ENCODE measurements at places on chromosomes 5 and 9.

DNA sequence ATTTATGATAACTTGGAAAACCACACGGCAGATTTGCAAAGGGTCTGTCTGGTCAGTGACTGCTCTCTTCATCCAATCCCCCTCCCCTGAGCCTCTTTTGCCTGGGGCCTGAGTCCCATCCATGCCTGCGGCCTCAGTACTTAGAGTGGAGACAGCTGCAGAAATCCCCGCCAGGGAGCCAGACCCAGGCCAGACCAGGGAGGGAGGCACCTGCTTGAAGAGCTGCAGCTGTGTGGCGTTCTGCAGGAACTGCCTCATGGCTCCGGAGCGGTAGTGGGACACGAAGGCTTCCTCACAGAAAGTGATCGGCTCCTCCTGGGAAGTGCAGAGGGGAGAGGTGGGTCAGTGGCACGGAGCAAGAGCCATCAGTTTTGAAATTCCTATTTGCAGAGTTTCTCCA is 101.6 kb downstream of the CRB2 start:
- no peak for DNase-seq

- DNase-seq, result no peak
Measured at GRCh38 chr9:128145536-128145935, 3.7 kb upstream of the LCN2 start.

- no peak for DNase-seq
Measured at GRCh38 chr9:8514760-8515159, 715.2 kb upstream of the DMAC1 start.

DNA sequence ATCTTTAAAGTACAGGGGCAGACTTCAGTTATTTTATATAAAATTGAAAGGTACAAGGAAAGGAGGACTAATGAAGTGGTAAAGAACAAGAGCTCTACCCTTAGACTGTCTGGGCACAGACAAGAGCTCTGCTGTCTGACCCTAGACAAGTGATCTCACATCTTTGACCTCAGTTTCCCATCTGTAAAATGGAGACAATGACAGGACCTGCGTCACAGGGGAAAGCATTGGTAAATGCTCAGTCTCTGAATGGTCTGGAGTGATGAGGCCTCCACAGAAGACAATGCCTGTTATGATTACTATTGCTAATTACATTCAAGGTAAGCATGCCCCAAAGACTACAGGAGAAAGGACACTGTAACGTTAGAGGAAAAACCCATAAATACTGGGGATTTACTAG is 37.5 kb downstream of the ANKH start:
- DNase-seq, result no peak

- DNase-seq, result no peak
Measured at GRCh38 chr5:97095318-97095732, 47.1 kb downstream of the LIX1 start.

DNA sequence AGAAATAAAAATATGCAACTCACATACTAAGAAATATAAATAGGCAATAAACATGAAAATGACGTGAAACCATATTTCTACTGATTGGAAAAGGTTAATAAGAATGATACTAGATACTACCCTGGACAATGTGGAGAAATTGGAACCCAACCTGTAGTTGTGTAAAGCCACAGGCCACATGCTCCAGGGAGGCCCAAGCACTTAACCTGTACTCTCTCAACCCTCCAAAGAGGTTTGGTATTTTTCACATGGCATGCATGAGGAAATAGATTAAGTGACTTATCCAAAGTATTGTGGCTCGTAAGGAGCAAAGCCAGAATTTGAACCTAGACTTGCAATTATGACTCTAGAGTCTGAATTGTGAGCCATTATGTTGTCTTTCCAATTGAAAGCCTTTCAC is 13.4 kb downstream of the LIFR start:
- no peak for DNase-seq

Data from stimulated activated CD8-positive, alpha-beta memory T cell treated with anti-CD3 and anti-CD28 coated beads, Interleukin-4, amount 100 ng/mL, for 24 hours (primary cell).